ENCODE measurements at places on chromosomes 2 and 18. TPM values are rescaled to one million over a fixed set of nuclear protein-coding genes. Genes with fewer than 3 reads are reported as not detected.

The TNFRSF11A gene
- total RNA-seq = 38.9 TPM

The SCLY gene
- 29.1 TPM for total RNA-seq

DNA sequence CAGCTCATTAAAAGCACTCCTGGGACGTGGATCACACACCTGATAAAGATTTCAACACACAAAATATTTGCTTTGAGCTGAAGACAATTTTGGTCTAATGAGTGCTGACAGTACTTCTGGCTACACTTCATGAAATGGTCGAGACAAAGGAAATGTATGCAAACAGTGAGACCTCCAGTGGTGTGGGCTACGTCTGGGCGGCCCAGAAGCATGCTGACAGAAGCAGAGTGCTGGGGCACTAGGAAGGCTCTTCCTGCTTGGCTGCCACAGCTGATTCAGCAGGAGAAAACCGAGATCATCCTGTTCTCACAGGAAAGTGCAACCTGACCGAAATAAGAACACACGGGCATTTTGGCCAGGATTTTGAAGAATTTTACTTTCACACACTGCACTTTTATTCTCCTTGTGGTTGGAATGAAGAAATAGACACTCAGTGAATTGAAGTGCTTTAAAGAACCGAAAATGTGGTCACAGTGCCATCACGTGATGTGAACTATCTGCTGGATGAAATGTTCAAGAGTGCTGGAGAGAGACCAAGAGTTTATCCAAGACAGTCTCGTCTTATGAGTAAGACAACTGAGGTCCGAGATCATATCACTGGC is 149.5 kb downstream of the CCBE1 start:
- no peak for DNase-seq

DNA sequence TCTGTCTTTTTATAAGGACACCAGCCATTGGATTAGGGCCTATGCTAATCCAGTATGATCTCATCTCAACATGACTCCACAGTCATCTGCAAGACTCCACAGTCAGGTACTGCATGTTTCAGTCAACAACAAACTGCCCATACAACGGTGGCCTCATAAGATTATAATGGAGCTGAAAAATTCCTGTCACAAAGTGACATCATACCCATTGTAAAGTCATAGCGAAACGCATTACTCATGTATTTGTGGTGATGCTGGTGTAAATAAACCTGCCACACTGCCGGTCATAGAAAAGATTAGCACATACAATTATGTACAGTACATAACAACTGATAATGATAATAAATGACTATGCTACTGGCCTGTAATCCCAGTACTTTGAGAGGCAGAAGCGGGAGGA is 102.2 kb downstream of the TEX51 start:
- no peak for DNase-seq

DNA sequence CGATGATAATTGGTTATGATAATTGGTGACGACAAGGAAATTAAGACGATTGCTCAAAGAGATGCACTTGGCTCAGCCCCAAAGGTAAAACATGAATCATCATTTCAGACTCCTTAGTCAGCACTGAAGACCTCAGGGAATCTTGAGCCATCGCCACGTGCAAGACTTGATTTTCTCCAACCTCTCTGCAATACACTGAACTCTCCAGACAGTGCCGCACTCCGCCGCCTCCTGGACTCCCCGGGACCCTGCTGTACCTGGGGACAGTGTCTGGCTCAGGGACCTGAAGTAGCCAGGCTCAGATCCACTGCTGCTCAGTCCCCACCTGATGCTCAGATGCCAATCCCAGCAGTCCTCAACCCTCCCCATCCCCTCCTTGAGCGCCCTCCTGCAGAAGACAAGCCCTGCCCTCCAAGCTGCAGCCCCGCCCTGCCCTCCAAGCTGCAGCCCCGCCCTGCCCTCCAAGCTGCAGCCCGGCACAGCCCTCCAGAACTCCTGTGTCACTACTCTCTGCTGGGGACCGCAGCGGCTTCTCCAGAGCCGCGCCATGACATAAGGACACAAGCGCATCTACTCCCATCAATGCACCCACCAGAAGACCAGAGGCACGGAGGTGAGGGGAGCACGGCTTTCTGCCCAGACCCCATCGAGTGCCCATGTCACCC is 1.1 kb downstream of the TMEM18 start:
- peak; percentile 34 for DNase-seq

The GALNT1 gene
- 72.7 TPM for total RNA-seq

Data from mucosa of gallbladder (tissue), 1 donor.